ENCODE measurements at places on chromosomes 1 and 21. TPM values are rescaled to one million over a fixed set of nuclear protein-coding genes. Genes with fewer than 3 reads are reported as not detected.

DNA sequence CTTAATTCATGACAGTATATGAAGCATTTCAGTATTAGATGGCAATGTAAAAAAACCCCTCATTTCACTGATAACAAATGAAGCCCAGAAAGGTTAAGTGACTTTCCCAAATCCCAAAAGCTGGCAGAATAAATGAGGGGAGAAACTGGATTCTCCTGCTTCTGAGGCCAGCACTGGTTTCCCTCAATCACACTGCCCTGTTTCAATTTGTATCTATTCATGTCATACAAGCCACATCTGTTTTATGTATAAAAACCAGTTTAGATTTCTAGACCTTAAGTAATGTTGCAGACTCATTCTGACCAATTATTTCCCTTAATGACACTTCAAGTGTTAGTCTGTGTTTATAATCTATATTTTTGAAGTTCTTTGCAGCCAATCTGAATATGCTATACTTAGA lies 16.8 kb downstream of the PLPPR4 start:
- no peak for DNase-seq

- DNase-seq = no peak
Measured at GRCh38 chr1:21865943-21866706, 54.1 kb downstream of the LDLRAD2 start.

The MPL gene
- not detected for total RNA-seq

DNA sequence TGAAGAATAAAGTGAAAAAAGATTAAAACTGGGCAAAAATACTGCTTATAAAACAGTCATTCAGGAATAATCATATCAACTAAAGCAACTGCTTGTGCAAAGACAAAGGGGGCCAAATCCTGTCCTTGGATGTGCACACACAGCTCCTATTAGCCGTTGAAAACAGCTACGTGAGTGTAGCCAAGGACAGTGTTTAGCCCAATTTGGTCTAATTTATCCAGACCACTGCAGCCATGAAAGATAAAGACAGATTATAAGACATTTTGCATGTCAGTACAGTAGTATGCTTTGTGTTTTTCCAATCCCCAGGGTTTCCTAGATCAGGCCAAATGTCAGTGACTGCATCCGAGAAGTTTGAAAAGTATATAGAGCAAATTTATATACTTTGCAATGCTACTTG lies 146.3 kb upstream of the PKN2 start:
- no peak for DNase-seq

The B3GALT5 gene
- under 0.01 TPM for total RNA-seq

All from dermis blood vessel endothelial cell (primary cell).